ENCODE measurements at places on chromosomes 1 and 21.

GRCh38 chr1:111538343-111539025 lies 35.1 kb upstream of the ADORA3 start:
- no peak for DNase-seq

- no peak for DNase-seq
Measured at GRCh38 chr1:41662765-41663437, 178.4 kb upstream of the EDN2 start.

- no peak for DNase-seq
Measured at GRCh38 chr1:89971600-89971999, 23.3 kb upstream of the ZNF326 start.

- DNase-seq, result no peak
Measured at GRCh38 chr1:184623404-184623803, 131.3 kb downstream of the EDEM3 start.

DNA sequence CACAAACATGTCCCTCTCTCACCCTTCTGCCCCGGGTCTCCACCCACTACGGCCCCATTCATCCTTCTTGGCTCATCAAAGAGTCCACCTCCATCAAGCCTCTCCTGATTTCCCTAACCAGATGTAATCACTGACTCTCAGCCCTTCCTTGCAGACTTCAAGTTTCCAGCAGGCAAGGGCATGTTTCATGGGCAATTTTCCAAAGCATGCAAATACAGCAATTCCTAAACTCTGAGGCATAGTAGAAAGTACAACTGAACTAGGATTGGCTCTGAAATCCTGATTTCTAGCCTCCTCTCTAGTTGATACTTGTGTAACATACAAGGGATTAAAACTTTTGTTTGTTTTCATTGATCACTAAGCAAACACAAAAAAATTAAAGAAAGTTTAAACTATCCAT lies 109.1 kb upstream of the GADD45A start:
- DNase-seq, result no peak

GRCh38 chr1:248144513-248145198 lies at the start of gene OR2M5:
Gene OR2M5 (plus strand): TSS chr1:248145148. CDS start chr1:248145148, 0 bp downstream.
- DNase-seq, result no peak

DNA sequence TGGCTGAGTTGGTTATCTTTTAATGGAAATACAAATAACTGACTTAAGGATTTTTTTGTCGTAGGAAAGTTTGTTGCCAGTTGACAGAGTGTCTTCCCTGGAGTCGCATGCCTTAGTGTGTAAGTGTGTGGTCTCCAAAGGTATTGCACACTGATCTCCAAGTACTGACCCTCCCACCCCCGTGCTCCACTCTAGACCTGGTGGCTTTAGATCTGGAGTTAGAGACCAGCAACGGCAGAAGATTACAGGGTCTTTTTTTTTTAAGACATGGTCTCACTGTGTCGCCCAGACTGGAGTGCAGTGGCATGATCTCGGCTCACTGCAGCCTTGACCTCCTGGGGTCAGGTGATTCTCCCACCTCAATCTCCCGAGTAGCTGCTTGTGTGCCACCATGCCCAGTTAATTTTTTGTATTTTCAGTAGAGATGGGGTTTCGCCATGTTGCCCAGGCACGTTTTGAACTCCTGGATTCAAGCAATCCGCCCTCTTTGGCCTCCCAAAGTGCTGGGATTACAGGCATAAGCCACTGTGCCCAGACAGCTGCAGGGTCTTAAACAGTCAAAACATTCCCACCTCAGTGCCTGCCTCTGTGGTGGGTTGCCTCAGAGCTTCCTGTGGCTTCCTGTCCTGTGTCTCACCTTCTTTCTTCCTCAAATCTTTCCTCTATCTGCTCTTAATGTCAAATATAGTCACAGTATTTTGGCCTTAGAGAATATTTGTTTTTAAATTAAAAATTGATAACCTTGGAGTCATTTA lies 6.9 kb downstream of the TRAPPC10 start:
- no peak for DNase-seq

- DNase-seq, result no peak
Measured at GRCh38 chr1:89069951-89070350, 4.9 kb upstream of the GBP1 start.

DNA sequence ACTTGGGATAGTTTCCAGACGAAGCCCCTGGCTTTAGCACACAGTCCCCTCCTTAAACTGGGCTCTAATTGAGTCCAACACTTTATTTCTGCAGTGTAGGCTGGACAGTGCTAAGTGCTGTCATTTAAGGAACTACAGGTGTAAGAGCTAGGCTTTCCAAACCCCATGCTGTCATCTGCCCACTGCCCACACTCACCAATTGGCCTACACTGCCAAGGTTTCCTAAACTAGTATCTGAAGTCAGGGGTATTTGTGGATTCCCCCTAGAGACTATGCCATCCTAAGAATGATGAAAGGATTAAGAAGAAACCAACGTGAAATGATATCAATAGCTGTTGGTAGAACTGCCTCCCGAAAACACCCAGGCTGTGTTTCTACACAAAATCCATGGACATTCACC lies 160.9 kb downstream of the TBX15 start:
- DNase-seq, result no peak

DNA sequence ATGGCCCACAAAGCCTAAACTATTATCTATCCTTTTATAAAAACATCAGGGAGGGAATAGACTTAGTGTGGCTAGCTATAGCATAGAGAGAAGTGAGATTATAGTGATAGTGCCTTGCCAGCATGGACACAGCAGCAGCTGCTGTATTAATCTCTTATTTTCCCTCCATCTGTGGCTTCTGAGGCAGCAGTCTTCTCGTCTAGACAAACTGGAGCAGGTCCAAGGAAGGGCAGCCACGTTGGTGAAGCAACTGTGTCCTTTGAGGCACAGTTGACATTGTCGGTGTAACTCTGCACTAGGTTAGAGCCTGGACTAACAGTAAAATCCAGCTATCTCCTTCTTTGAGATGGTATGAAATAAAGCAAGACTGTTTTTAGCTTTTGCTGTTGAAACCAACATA lies 131.3 kb downstream of the CACHD1 start:
- no peak for DNase-seq

- DNase-seq, result peak; percentile 46
Measured at GRCh38 chr1:172180501-172181285, 239.8 kb upstream of the C1orf105 start.

- no peak for DNase-seq
Measured at GRCh38 chr1:234698686-234699085, 88.7 kb upstream of the IRF2BP2 start.

DNA sequence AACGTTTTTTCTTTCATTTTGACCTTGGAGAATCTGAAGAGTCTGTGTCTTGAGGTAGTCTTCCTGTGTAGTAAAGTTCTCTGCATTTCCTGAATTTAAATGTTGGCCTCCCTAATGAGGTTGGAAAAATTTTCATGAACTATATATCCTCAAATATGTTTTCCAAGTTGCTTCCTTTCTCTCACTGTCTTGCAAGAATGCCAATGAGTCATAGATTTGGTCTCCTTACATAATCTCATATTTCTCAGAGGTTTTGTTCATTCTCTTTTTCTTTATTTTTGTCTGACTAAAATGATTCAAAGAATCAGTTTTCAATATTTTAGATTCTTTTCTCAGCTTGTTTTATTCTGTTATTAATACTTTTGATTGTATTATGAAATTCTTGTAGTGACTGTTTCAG lies 87.6 kb downstream of the DRAM2 start:
- DNase-seq, result no peak

DNA sequence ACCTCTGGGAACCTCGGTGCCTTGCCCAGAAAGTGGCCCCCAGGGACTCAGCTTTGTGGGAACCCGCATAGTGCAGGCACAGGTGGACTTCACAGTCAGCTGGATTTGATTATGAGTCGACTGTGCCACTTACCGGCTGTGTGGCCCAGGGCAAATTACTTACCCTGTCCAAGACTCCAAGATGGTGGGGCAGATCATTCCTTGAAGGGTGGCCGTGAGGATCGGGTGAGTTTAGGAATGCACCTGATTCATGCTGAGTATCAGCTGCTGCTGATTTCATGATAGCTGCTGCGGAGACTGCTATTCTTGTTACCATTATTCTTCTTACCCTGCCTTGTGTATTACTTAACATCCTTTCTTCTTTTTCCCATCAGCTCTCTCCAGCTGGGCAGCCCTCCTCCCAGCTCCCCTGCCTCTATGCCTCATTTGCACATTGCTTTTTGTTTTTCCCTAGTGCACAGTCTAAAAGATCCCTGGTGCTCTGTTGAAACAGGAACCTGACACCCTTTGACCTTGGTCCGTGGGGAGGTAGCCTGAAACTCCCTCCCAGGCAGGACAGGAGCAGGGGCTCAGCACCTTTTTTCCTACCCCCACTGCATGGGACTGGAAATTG lies 40.5 kb upstream of the FHAD1 start:
- DNase-seq, result no peak

- DNase-seq, result no peak
Measured at GRCh38 chr1:7539769-7540175, 231.3 kb upstream of the VAMP3 start.

GRCh38 chr1:206703661-206704060 lies 19.0 kb downstream of the MAPKAPK2 start:
- peak; percentile 38 for DNase-seq

DNA sequence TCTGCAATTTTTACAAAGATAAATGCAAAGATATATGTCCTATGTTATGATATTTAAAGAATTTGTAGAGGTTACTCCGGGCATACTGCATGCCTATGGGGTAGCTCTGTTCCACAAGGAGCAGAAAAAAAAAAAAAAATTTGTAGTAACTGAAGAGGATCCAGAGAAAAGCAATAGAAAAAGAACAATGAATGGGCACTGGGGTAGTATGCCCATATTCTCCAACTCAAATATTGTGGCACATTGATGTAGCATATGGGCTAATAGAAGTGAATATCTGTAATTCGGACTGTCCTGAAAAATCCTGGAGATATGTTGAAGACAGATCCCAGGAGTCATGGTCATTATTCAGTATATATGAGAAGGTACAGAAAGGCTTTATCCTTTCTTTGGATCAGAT lies 1.1 kb upstream of the AKIRIN1 start:
- no peak for DNase-seq

GRCh38 chr1:8706995-8707396 lies 110.4 kb downstream of the RERE start:
- DNase-seq, result no peak

DNA sequence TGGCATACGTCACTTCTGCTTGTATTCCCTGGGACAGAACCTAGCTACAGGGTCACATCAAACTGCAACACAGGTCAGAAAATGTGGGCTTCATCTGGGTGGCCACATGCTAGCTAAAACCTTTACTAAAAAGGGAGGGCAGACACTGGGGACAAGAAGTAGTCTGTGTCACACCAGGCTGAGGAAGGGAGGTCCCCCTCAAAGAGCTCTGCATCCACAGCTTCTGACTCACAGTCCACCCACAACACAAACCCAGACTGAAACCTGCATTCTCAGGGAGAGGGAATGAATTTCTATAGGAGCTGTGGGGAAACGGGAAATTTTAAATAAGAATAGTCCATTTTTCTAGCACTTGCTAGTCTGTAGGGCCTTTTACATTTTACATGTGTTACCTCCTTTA lies 16.2 kb downstream of the OLIG2 start:
- DNase-seq, result no peak

DNA sequence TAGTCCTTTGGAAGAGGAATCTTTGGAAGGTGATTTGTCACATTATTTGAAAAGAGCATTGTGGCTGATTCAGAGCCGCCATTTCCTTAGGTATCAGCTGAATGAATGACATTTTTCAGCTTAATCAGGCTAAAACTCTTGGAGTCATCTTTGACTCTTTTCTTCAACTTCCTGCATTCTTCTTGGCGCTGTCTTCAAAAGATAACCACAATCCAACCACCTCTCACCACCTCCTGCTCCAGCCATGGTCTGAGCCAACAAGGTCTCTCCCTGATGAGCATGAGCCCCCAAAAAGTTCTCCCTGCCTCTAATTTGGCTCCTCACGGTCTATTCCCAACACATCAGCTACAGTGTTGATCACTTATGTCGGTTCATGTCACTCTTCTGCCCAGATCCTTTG lies 297.6 kb upstream of the RUNX1 start:
- DNase-seq, result no peak

GRCh38 chr1:165276314-165276713 lies 80.2 kb downstream of the LMX1A start:
- DNase-seq, result no peak

GRCh38 chr1:67441183-67441582 lies 11.0 kb upstream of the SERBP1 start:
- DNase-seq, result peak; percentile 21

DNA sequence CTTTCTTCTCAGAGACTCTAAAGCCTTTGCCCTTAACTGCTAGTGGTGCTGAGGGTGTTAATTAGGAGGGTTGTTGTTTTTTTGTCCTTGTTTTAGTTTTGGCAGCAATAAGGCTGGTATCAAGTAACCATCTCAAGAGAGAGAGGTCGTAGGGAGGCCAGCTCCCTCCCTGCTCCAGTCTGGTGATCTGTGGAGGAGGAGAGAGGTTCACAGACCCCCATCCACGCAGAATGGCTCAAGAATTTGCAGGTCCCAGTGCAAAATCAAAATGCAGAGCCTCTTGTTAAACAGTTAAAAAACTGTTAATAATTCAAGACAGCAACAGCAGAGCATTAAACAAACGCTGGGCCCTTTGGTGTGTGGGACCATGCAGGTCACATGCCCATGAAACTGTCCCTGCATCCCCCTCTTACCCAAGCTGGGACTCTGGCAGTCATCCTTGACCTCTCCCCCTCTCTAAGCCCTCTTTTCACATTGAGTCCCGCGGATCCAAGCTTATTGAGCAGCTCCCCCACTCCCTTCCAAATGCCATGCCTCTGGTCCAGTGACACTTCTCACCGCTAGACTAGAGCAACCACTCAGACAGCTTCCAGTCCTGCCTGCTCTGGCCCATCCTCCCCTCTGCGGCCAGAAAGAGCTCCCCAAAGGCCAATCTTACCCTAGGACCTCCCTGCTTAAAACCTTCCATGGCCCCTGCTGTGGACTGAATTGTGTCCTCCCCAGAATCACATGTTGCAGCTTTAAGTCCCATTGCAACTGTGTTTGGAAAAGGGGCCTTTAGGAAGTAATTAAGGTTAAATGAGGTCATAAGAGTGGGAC lies 47.7 kb upstream of the RPL11 start:
- no peak for DNase-seq

DNA sequence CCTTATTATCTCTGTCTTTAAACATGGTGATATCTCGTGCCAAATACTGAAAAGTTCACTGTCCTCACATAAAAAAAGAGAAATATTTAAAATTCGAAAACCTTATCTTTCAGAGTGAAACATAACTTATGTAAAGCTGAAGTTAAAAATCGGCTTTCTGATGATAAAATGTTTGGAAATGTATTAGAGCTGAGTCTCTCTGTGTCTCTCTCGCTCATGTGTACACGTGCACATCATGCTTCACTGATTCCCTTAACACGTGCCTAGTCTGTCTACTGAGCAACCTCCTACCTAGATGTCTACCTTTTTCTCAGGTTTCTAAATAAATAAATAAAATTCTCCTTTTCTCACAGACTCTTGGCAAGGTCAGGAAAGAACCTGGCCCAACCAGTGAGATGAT lies 17.1 kb downstream of the HHIPL2 start:
- no peak for DNase-seq

All from stimulated activated CD4-positive, alpha-beta T cell treated with anti-CD3 and anti-CD28 coated beads, Interleukin-4, amount 100 ng/mL, for 1 hour (primary cell).